ENCODE measurements at places on chromosomes 7 and 10.

- DNase-seq = no peak
Observed at GRCh38 chr10:65273115-65273514, 1652.7 kb upstream of the LRRTM3 start.

DNA sequence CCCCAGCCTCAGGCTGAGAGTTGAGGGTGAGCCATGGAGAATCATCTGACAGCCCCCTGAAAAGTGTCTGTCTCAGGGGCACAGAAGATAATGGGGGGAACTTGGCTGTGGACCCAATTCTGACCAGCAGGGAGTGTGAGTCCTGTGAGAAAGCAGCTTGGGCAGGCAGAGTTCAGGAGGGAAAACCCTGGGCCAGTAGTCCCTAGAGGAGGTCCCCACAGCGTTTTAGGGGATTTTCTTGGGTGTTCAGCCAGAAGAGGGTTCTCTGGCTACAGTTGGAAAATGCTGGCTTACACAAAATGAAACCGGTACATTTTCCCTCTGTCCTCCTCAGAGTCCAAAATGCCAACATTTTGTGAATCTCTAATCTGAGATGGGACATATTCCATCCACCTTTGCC is 35.8 kb upstream of the TRIM8 start:
- DNase-seq = no peak

DNA sequence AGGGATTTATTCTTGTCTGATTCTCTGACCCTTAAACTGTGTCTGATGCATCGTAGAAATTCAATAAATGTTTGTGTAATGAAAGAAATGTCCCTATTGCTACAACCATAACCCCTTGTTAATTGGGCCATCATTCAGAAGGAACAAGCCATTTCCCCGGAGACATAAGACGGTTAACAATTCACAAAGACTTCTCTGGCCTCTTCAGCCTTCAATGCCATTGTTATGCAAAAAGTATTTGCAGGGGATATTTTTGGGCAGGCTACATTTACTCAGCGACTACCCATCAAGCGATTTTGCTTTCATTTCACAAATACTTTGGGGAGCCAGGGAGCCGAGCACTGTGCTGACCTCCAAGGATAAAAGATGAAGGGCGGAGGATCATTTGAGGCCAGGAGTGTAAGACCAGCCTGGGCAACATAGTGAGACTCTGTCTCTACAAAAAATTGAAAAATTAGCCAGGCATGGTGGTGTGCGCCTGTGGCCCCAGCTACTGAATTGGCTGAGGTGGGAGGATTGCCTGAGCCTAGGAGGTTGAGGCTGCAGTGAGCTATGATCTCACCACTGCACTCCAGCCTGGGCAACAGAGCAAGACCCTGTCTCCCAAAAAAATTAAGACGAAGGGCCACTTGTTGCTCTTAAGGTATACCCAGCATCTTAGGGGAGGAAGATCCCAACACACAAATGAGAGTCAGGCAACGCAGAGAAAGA is 20.0 kb upstream of the SDK1 start:
- DNase-seq = no peak

GRCh38 chr7:43170571-43170970 is 58.1 kb downstream of the HECW1 start:
- no peak for DNase-seq
